ACHN (cell line): ENCODE measurements at places on chromosomes 3 and 15.

DNA sequence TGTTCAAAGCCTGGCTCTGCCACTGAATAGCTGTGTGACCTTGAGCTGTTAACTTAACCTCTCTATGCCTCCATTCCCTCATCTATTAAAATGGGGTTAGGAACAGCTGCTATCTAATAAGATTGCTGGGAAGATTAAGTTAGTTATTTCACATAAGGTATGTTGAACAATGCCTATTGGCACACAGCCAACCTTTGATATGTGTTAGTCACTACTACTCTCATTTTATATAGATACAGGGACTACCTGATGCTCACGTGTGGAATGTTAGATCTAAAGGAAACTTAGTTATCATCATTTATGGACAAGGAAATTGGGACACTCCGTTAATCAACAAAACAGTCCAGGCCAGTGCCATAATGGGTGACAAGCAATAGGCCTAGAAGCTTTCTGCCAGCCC, 332.4 kb upstream of the PPP2R3A start:
- DNase-seq = no peak

GRCh38 chr3:174363256-174363655, 495.9 kb upstream of the NAALADL2 start:
- DNase-seq = no peak

GRCh38 chr3:147191795-147192385, 214.5 kb downstream of the ZIC4 start:
- peak; percentile 69 for DNase-seq

DNA sequence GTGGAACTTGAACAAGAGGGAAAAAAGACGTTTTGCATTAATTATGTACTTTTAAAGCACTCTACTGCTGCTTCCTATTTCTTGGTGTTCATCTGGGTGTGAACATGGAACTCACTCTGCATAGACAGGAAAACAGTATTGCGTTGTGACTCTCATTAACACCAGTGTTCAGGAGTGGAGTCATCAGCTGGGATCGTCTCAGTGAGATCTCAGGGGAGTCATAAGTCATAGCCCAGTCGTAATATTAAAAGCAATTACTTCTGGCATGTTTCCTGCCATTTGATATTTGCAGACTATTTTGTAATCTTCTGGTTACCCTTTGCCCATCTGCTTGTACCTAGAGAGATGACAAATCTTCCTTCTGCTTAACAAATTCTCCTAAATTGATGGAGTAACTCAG, 462.0 kb upstream of the ATP11B start:
- no peak for DNase-seq

DNA sequence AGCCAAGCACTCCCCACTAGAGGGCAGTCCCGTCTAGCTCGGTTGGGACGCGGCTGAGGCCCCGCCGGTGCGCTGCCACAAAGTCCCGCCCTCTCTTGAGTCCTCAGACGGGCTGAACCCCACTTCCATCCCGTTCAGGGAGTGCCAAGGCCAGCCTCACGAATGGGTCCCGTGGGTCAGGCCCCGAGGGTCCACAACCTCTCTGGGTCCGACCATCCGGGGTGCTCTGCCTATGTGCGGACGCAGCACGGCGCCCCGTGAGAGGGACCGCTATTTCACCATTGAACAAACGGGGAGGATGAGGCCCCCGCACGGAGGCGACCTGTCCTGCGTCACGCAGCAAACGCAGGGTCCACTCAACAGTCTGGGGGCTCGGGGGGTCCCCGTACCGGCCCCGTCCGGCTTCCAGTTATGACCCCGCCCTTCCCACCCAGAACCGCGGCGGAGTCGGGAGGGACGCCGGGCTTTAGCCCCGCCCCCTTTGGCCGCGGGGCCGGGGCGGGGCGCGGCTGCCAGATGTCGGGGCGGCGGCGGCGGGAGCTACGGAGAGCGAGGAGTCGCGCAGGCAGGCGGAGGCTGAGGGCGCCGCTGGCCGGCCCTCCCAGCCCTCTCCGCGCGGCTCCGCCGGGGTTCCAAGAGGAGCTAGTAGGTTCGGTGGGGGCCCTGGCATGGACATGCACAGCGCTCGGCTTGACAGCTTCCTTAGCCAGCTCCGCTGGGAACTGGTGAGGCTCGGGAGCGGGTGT, at the start of gene INKA1:
Gene INKA1, plus strand, starts transcription at position 543 of the 746 bp plus-strand sequence. Its CDS starts 132 bp downstream, at position 675.
- peak; percentile 78 for DNase-seq

GRCh38 chr3:87047852-87048251, 56.9 kb upstream of the VGLL3 start:
- no peak for DNase-seq

GRCh38 chr3:3817865-3818264, 18.6 kb downstream of the LRRN1 start:
- no peak for DNase-seq

DNA sequence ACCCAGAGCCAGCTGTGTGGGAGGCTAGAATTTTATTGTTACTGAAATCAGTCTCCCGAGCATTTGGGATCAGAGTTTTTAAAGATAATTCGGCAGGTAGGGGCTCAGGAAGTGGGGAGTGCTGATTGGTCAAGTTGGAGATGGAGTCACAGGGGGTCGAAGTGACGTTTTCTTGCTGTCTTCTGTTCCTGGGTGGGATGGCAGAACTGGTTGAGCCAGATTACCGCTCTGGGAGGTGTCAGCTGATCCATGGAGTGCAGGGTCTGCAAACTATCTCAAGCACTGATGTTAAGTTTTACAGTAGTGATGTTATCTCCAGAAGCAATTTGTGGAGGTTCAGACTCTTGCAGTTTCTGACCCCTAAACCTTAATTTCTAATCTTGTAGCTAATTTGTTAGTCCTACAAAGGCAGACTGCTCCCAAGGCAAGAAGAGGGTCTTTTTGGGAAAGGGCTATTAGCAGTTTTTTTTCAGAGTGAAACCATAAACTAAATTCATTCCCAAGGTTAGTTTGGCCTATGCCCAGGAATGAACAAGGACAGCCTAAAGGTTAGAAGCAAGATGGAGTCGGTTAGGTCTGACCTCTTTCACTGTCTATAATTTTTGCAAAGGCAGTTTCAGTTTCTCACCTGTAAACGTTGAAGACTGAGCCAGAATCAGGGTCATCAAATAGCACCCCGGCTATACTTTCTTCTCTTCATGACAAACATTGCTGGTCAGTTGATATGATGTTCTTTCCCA, 28.2 kb downstream of the FLNB start:
- no peak for DNase-seq

- no peak for DNase-seq
Observed at GRCh38 chr3:65666448-65667091, 372.1 kb downstream of the MAGI1 start.

- no peak for DNase-seq
Observed at GRCh38 chr15:79370716-79371115, 59.8 kb downstream of the TMED3 start.

DNA sequence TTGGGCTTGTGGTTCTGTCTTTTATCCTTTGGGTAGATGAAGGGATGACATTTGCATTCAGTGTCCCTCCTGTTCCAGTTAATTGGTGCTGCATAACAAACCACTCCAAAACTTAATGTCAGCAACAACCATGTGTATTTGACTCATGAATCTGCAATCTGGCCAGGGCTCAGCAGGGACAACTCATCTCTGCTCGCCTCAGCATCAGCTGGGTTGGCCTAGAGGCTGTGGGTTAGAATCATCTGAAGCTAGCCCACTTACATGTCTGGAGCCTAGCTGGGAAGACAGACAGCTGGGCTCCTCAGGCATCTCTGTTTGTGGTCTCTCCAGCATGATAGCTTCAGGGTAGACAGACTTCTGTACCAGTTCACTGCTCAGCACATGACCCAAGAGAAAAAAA, 92.0 kb downstream of the TMEM108 start:
- no peak for DNase-seq

GRCh38 chr15:80967451-80967850, 22.2 kb downstream of the MESD start:
- DNase-seq = peak; percentile 14

GRCh38 chr3:108471426-108471825, 39.0 kb downstream of the MYH15 start:
- no peak for DNase-seq

DNA sequence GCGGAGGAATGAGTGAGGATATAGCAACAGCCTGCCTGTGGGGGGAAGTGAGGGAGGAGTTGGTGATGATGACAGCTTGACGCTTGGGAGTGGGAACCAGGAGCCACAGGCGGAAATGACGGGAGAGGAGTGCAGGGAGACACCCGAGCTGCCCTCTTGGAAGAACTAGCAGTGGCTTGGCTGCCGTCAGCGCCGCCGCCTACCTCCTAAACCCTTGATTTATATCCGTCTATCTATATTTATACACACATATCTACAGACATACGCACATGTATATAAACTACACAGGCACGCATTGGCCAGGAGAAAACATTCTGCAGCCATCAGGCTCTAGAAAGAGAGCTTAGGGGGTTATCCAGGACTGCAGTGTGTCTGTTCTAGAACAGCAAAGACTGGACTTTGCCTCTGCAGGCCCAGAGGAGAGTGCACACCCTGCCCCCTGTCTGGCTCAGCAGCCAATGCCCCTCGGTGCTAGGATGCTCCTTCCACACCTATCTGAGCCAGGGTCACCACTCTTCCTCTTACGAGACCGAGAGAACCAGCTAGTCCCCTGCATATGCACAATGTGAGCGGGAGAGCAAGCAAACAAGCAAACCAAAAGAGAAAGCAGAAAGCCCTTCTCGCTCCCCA, 45.3 kb upstream of the MAGEF1 start:
- DNase-seq = no peak

DNA sequence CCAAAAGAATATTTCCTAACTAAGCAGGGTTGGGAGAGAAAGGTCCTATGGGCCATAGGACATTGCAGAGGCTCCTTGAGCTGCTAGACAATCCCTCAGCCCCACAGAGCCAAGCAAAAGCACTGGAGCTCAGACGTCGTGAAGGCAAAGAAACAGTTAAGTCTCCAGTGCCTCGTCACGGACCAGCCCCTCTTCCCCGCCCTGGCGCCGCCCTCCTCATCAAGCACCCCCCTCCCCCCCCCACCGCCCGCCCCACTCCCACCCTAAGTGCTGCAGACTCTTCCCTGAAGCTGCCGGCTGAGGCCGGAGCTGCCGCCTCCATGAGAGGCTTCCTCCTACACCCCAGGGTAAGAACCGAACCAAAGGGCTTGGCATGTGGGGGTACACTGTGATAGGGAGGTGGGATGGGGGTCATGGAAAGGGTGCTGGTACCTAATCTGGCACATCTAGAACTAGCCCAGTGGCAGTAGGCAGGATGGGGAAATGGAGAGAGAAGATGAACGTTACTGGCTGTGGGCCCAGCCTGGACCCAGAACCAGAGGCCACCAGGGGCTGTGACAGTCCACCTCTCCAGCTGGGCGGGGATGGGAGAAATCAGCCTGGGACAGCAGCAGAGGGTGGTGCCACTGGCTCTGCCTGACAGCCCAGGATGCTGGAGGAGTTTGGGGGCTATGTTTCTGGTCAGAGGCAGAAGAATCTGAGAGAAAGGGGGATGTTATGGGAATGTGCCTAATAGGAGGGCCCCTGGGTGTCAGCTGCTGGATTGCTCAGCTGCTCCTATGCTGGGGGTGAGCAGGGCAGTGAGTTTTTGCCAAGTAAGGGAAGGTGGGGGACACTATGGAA, at the start of gene MAP1A:
Gene MAP1A, plus strand, starts transcription at position 255 of the 843 bp plus-strand sequence. CDS start 3,866 bp downstream, outside the sequence.
- DNase-seq = no peak

- no peak for DNase-seq
Observed at GRCh38 chr15:39495871-39496840, 84.7 kb upstream of the THBS1 start.

GRCh38 chr3:10599444-10599843, 94.1 kb upstream of the ATP2B2 start:
- no peak for DNase-seq

DNA sequence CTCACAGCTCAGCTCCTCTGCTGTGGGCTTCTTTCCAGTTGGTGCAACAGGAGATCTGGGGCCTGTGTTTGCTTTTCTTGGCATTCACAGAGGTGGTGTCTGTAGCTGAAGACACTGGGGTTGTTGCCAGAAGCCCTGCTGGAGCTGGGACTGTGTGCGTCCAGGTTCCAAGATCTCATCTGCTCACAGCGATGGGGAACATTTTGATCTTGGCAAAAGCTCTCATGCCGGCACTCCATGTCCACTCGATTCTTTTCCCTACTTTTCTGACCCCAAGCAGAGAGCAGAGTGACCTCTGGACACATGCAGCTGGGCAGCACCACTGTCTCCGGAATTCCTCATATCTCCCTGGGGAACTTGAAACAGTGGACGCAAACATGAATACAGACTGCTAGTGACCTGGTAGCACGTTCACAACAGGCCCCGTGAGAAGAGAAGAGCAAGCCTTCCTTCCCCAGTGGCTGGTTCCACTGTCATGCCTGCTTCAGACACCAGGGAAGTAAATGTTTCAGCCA, 36.1 kb upstream of the MECOM start:
- no peak for DNase-seq

- DNase-seq = no peak
Observed at GRCh38 chr15:65287520-65287855, 805 bp upstream of the PARP16 start.

DNA sequence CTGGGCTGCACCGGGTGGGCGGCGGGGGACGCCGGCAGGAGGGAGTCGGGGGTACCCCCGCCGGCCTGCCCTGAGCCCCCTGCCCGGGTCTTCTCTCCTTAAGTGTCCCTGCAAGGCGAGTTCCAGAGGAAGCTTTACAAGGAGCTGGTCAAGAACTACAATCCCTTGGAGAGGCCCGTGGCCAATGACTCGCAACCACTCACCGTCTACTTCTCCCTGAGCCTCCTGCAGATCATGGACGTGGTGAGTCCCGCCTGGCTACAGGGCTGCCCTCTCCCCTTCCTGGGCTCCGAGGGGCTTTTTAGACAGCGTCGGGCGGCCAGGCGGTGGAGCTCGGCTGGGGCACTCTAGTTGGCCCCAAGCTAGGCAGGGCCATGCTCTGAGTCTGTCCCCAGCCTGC, 480 bp downstream of the CHRNA7 start:
- no peak for DNase-seq

DNA sequence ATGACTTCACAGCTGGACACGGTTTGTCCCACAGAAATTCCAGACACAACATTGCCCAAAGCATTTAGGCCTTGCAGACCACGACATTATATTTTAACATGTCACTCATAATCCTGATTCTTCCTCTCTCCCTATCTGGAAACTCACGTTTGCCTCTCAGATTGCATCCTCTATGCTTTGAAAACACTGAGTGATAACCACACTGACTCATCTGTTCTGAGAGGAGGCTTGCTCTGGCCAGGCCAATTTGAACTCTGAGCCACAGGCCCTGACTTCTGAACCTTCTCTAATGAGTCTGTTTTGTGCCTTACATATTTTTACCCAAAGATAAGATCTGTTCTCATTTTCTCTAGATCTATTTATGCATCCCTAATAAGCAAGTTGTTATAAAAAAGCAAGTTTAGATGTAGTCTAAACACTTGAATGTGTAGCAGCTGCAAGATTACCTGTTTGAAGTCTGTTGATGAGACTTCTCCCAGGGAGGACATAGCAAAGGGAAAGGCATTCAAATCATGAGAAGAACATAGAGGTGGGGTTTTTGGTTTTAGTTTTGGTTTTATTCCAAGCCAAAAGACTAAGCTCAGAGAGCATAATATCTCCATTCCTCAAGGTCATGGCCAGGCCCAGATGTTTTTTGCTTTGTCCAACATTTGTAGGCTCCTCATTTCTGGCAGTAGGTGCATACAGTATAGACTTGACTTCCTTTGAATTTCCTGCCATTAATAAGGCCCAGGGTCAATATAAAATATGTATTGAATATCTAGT, 234.4 kb upstream of the LRTM1 start:
- peak; percentile 43 for DNase-seq

- DNase-seq = no peak
Observed at GRCh38 chr3:46293991-46294833, 52.0 kb downstream of the CCR3 start.
